OCI-LY7 (cell line): ENCODE measurements at places on chromosomes 12 and 14.

DNA sequence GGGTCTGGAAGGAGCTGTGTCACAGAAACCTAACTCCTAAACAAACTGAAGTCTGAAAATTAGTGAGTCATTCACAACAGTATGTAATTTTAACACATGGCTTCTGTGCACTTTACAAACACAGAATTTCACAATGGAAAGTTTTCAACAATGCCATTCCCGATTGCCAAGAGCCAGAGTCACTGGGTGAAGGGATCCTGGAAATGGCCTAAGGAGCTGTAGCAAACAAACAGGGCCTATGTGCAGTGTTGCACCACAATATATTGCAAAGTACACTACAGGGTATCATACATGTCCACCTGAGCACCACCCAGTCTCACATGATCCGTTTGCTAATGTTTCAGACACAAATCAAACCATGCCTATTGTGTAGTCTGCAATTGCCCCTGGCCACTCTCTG lies 184.7 kb upstream of the OTX2 start:
- no peak for DNase-seq

GRCh38 chr12:3275171-3276041 lies 198.2 kb downstream of the TSPAN9 start:
- peak; percentile 76 for DNase-seq

DNA sequence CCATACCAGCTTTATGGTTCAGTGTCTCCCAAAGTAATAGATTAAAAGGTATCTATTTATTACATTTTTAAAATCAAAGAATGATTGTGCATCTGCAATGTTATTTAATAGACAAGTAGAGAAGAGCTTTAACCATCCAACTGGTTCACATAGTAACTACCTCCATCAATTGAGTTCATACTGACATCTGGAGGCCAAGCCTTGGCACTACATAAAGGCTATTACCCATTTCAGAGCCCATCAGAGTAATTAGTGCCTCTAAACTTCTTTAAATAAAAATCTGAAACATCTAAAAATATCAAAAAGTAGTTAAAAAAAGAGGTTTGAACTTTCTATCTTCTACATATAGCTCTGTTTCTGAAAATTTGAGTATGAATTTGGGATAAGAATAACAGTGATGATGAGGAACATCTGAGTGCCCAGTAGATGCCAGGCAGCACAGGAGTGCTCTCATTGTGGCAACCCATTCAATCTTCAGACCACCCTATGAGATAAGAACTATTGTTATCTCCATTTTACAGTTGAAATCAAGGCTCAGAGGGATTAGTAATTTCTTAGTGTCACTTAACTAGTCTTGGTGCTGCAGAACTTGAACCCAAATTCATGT lies 132.9 kb upstream of the DAAM1 start:
- DNase-seq = peak; percentile 49

- DNase-seq = no peak
Measured at GRCh38 chr12:24034160-24034559, 84.7 kb upstream of the SOX5 start.
